ENCODE measurements at places on chromosomes 6 and 20.

DNA sequence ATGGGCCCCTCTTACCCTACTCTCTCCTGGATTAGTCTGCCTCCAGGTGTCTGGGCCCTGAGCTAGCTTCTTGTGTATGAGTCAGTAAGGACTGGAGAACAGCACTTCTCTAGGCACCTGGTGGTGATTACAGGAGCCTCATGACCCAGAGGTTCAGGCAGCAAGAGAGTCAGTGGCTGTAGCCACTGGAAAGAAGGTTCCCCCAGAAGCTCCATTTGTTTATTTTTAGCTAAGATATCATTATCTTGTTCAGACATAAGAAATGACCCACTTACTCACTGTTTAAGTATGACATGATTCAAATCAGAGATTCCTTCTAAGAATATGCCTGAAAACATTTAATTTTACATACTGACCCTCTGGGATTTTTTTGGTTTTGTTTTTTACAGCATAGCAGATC, 23.6 kb upstream of the SLC4A11 start:
- peaks cover 8% of the 10 kb centered on the region for H3K36me3 ChIP-seq
- DNase-seq = no peak
- no peak overlapping the region for H3K27ac ChIP-seq

GRCh38 chr6:149823013-149823412, 41.1 kb downstream of the LRP11 start:
- H3K4me1 ChIP-seq = no peaks in the 10 kb centered on the region
- DNase-seq = no peak
- peaks cover 6% of the 10 kb centered on the region for H3K36me3 ChIP-seq
- H3K4me3 ChIP-seq = no peak overlapping the region
- H3K27me3 ChIP-seq = no peaks in the 10 kb centered on the region

GRCh38 chr20:45290677-45291355, 15.8 kb upstream of the RBPJL start:
- no peaks in the 10 kb centered on the region for H3K36me3 ChIP-seq
- no peaks in the 10 kb centered on the region for H3K4me1 ChIP-seq
- no peak overlapping the region for H3K27ac ChIP-seq
- peak; percentile 92 for DNase-seq
- H3K27me3 ChIP-seq = no peaks in the 10 kb centered on the region
- H3K4me3 ChIP-seq = no peak overlapping the region

DNA sequence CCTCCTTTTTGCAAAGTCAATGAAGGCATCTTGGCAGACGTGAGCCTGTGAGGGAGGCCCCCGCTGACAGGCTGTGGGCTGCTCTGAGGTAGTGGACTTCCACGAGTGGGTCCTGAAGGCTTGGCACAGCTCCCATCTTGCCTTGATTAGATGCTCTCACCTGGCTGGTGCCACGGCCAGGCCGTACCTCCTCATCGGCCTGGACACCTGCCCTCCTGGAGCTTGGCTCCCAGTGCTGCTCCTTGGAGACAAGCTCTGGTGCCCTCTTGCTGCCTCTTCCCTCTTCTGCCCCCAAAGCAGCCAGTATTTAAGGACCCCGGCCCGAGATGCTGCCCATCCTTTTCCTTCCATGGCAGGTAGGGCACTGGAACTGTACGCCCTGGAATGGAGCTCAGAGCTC, 93.5 kb downstream of the ERMARD start:
- H3K36me3 ChIP-seq = no peaks in the 10 kb centered on the region
- DNase-seq = no peak
- no peak overlapping the region for H3K27ac ChIP-seq
- no peak overlapping the region for H3K4me3 ChIP-seq

DNA sequence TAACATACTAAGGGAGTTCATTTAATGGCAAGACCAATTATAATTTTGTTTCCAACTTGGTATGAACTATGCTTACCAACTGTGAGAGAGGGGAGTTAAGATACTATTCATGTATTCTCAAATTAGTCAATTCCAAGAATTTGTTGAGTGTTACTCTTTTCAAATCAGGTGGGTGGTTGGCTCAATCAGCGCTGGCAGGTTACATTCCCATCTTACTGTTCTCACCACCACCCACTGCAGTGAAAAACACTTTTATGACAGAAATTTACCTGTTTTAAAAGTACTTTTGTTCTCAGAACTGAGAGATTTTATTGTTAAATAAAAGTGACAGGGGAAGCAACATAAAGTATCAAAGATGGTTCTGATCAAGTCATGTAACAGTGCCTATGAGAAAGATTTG, 642.0 kb downstream of the PRKN start:
- no peaks in the 10 kb centered on the region for H3K27me3 ChIP-seq
- no peaks in the 10 kb centered on the region for H3K36me3 ChIP-seq
- no peak for DNase-seq
- H3K4me3 ChIP-seq = no peak overlapping the region
- H3K4me1 ChIP-seq = no peaks in the 10 kb centered on the region
